Stimulated activated CD8-positive, alpha-beta memory T cell treated with anti-CD3 and anti-CD28 coated beads, Interleukin-15, amount 100 ng/mL, for 4 hours (primary cell): ENCODE measurements at places on chromosomes 13 and 19.
A peak's percentile ranks its signal among the peaks of the same experiment; 100 is the strongest.

DNA sequence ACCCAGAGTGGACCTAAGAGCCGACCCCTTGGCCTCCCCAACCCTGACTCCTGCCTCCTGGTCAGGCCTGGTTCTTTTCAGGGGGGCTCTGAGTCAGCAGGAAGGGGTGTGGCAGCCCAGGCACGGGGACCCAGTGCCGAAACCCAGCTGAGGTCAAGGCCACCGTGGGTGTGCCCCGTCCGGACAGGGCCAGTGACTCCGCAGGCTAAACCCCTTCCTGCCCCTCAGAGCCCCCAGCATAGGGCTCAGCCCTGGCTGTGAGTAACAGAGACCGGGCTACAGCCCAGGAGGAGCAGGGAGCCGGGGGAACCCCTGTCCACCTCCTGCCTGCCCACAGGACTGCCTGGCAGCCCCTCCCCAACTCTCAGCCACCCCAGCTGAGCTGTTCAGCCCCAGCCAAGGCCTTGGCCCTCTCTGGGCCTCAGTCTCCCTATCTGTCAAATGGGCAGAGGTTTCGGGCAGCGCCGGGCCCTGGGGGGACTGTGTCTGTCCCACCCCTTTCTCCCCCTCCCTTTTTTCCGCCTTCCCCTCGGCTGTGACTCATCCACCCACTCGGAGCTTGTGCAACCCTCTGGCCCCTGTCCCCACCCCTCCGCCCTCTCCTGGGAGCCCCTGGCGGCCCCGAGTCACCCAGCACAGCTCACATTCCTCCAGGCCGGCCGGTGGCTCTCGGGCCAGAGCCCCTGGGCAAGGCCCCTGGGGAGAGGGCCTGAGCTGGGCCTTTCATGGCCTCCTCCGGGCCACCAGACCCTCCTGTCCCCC lies 8.6 kb downstream of the ZBTB7A start:
- peak; percentile 62 for DNase-seq

DNA sequence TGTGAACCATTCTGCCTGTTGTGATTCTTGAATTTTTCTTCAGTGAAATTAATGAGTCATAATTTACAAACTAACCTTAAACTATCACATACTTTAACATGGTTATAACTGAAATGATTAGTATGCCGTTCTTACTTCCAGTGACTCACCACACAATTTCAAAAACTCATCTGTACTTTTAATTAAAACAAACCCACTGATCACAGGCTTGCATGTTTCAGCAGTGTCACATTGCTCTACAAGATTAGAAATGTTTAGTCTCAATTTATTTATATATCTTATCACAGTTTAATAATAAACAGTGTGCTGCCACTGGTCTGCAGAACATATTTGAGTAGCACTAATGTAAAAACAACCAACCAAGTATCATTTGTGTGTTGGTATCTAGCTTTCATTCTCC lies 2227.9 kb upstream of the PCDH20 start:
- no peak for DNase-seq

- DNase-seq: no peak
These were observed 92.8 kb upstream of the RAP2A start for GRCh38 chr13:97341135-97341534.

GRCh38 chr19:47623151-47623920 lies 14.4 kb downstream of the BICRA start:
- no peak for DNase-seq

GRCh38 chr19:18269070-18269723 lies 5.1 kb downstream of the IQCN start:
- DNase-seq: no peak
